ENCODE measurements at places on chromosomes 4 and X.

GRCh38 chr4:5142726-5143125 is 91.4 kb downstream of the STK32B start:
- no peak for DNase-seq

GRCh38 chrX:20159797-20160385 is 18.3 kb upstream of the EIF1AX start:
- DNase-seq: no peak

DNA sequence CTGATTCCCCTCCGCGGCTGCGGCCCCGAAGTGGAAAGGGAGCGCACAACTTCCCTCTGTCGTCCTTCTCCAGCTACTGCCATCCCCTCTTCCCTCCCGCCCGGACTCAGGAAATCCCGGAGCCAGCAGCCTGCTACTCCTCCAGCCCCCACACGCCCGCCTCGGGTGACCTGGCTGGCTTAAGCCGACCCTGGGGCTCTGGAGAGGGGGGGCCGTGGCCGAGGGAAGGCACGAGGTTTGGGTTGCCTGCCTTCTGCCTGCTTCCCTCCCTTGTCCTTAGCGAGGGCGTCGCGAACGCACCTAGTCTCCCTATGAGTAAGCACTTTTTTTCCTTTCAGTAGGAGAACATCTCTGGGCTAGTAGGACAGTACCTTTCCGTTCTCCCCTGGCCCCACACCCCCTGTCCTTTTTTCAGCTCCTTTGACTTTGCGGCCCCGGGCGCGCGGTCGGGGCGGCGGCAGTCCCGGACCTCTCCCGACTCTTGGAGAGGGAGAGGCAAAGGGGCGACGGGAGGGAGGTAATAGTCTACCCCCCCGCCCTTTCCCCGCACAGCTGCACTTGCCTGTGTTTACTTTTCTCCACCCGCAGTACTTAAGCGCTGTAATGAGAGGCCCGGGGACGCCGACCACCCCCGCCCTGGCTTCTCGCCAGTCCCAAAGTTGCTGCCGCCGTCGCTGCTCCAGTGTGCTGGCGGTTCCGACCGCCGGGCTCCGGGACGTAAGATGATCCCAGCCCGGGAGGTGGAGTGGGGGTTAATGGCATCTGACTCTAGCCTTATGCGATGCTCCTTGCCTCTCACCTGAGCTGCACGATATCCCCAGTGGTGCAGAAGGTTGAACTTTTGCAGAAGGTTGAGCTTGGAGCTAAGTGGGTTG is 868 bp downstream of the PLS3 start:
- no peak for DNase-seq

GRCh38 chrX:25015486-25016360 is at the start of gene ARX:
Gene ARX (minus strand): TSS chrX:25015965. CDS start chrX:25015737, 228 bp downstream.
- DNase-seq: no peak

- no peak for DNase-seq
Observed at GRCh38 chrX:107825698-107826237, at the start of gene MID2. Gene MID2 (plus strand): TSS chrX:107825866. CDS start chrX:107826427, 561 bp downstream.

Measured in GM12864 (cell line).